Activated T-cell treated with anti-CD3 and anti-CD28 coated beads for 24 hours (primary cell): ENCODE measurements at places on chromosomes 1 and 21.
A peak's percentile ranks its signal among the peaks of the same experiment; 100 is the strongest.

DNA sequence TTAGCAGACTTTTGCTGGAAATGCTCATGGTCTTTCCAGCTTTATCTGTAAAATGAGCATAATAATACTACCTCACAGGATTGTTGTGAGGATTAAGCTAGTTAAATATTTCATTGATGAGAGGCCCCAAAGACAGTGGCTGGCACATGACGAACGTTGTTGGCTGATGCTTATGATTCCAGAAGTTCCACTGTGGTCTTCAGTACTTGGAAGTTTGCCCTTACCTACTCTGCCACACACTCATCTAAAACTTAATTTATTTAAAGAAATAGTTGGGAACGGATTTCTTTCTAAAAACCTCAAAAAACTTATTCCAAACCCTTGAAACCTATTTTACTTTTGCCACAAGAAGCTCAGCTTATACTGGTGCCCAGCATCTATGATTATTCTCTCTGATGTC lies 170.7 kb downstream of the DHRS3 start:
- DNase-seq = no peak

DNA sequence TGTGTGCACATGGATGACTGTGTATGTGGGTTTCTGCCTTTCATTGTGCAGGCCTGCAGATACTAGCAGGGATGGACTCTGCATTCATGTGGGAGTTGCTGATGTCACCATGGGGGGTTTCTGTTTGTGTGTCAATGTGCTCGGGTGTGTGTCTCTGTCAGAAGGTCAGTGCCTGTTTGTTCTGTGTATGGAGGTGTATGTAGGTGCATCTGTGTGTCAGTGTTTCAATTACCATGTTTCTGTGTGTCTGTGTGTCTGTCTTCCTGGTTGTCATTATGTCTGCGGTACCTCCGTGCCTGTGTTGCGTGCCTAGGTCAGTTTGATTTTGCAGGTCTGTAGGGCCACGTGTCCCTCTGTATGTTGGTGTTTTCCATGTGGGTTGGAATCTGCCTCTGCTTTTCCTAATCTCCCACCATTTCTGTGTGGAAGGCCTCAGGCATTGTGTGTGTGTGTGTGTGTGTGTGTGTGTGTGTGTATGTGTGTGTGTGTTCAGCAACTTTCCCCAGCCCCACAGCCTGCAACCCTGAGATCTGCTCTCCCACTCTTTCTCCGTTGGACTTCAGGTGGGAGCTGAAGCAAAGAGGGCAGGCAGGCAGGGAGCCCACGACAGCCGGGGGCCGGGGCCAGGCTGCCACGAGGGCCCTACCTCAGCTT lies 36.7 kb upstream of the WASF2 start:
- DNase-seq = no peak

DNA sequence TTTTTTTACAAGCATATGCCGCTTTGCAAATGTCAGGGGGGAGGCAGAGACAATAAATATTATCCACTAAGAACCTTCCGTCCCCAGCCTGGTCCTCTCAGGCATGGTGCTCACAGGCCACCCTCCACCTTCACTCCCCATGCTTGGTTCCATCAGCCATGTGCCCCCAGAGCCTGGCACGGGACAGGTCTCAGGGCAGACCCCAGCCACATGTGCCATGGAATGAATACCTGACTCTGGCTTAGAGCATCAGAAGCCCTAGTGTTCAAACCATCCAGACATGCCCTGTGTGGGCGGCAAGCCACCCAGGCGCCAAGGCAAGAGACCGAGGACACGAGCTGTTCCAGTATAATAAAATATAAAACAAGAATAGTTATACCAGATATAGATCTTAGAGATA lies 5.4 kb downstream of the LSS start:
- DNase-seq = no peak

GRCh38 chr21:27703791-27704190 lies 736.9 kb upstream of the ADAMTS5 start:
- no peak for DNase-seq

GRCh38 chr1:9350013-9350908 lies 57.6 kb downstream of the SPSB1 start:
- DNase-seq = no peak

DNA sequence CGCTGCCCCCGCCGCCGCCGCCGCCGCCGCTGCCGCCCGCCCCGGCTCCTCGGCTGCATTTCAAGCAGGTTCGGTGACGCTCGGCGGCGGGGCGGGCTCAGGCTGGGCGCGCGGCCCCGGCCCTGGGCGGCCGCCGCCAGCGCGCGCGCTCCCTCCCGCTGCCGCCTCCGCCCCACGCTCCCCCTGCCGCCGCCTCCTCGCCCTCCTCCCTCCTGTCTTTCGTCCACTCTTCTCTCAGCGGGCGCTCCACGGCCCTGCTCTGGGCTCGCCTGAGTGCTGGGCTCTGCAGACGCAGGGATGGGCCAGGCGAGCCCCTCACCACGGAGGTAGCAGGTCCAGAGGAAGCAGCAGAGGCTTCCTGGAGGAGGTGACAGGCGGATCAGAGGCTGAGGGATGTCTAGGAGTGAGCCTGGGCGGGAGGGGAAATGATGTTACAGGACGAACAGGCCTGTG lies at the start of gene LRP8:
Gene LRP8 (minus strand): TSS at position 62 of the 453 bp plus-strand sequence. CDS start 158 bp downstream, outside the sequence.
- peak; percentile 76 for DNase-seq

DNA sequence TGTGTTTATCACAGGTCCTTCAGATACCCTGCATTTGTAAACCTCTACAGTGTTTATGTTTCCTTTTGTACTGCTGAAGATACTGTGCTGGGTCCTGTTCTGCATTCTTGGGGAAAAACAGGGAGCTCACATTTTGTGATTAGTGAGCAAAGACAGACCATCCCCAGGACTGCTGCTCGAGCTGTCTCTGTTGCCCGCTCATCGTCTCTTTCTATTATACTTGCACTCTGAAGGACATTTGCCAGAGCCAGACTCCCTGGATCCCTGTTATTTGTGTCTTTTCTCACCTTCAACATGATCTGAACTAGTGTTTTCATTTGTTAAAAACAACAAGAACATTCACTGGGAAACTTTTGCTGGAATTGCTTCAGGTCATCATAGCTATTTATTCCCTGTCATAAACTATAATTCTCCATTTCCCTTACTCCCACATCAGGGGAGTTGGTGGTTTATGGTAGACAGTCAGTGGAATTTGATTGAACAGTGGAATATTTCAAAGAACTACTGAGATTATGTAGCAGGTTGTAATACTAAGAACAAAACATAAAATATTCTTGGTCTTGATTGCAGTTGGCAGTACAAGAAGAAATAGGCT lies 53.0 kb downstream of the PRRX1 start:
- no peak for DNase-seq

- DNase-seq = no peak
Measured at GRCh38 chr1:187527346-187527745, 698.6 kb downstream of the PLA2G4A start.

DNA sequence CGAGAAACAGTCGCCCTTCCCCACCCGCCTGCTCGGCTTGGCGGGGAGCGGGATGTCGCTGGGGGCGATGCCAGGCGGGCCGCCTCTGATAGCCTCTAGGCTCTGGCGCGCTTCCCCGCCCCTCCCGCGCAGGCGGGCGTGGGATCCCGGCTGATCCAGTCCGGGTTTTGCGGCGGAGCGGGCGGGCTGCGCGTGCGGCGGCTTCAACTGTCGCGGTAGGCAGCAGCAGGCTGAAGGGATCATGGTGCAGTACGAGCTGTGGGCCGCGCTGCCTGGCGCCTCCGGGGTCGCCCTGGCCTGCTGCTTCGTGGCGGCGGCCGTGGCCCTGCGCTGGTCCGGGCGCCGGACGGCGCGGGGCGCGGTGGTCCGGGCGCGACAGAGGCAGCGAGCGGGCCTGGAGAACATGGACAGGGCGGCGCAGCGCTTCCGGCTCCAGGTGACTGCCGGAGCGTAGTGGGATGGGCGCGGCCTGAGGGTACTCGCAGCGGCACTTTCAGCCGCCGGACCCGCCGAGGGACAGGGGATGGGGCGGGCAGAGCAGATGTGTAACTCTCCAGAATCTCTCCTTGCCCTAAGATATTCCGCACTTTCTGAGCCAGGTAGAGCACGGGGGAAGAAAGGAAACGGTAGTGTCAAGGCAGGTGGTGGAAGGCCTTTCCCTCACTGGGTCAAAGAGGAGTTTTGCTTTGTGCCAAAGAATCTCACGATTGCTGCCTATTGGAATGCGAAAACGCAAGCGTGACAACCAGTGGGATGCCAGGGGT lies at the start of gene FAAH:
Gene FAAH (plus strand): TSS at position 210 of the 764 bp plus-strand sequence. CDS start 32 bp downstream, at position 242.
- DNase-seq = peak; percentile 11

DNA sequence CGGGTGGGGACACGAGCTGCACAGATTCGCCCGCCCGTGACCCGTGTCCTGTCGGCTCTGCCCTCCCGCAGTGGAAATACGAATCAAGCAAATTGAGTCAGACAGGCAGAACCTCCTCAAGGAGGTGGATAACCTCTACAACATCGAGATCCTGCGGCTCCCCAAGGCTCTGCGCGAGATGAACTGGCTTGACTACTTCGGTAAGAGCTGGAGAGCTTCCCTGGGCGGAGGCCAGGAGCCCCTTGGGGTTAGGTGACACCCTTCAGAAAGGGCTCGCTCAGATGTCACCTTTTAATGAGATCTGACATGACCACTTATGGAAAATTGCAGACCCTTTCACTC lies 489 bp downstream of the CDCA8 start:
- DNase-seq = no peak

GRCh38 chr1:10712568-10713362 lies 83.7 kb downstream of the CASZ1 start:
- no peak for DNase-seq

DNA sequence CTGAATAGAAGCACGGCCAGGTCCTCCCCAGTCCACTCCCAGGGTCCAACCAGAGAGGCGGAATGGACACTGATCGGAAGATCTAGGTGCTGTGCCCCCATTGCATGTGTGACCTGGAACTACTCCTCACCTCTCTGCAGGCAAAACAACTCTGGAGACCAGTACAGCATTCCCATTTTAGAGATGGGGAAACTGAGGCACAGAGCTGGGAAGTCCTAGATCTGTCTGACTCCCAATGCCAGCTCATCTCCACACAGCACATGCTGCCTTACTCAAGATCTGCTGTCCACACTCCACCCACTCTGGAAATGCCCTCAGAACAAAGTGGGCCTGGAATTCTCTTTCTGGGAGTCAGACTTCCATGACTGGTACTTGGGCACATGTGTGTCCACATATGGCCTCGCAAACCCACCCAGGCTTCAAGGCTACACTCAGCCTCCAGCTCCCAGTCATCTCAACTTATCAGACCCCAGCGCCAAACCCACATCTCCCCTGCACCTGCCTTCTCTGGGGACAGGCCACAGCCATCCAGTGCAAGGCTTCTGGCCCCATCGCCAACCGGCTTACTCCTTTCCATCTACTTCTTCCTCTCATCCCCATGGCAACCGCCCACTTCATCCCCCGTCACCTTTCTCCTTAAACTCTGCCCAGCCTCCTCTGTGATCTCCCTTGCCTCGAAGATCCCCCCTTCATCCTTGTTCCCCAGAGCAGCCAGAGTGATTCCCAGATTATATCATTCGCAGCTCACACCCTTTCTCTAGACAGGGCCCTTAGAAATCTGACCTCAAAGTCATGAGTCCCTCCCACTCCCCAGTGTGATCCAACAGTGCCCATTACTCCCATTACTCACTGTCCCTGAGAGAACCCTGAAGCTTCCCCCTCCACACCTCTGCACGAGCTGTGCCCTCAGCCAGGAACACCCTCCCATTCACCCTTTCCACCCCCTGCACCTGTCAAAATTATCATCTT lies 2.7 kb downstream of the COL8A2 start:
- DNase-seq = no peak

DNA sequence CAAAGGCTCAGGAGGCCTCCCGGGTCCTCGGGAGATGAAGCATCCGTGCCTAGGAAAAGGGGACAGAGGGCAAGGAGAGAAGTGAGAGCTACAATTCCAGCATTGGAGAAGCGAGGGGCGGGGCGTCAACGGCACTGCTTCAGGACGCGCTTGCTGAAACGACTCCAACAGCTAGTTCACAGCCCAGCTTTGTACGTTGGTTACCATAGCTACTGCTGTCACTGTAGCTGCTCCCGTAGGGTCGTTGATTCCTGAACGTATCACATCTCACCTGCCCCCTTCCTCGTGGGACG lies 63.1 kb downstream of the TOR1AIP2 start:
- no peak for DNase-seq

DNA sequence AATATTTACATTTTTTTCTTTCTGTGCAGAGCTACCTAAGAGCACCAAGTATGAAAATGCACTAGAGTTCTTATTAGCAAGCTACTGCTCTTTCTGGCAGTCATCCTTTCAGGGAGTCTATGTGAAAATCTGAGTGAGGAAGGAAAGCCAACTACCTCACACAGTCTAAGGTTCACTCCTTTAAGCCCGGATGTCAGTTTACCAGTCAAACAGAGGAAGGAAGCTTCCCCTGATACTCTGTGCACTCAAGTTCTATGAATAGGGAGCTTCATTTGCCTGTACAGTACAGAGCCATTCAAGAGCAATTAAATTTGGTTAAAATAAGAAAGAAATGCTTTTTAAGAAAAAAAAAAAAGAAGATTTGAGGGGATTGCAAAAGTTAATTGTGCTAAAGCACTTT lies 6.9 kb downstream of the COL11A1 start:
- no peak for DNase-seq

GRCh38 chr21:17612023-17612564 lies 607 bp downstream of the BTG3 start:
- peak; percentile 17 for DNase-seq

DNA sequence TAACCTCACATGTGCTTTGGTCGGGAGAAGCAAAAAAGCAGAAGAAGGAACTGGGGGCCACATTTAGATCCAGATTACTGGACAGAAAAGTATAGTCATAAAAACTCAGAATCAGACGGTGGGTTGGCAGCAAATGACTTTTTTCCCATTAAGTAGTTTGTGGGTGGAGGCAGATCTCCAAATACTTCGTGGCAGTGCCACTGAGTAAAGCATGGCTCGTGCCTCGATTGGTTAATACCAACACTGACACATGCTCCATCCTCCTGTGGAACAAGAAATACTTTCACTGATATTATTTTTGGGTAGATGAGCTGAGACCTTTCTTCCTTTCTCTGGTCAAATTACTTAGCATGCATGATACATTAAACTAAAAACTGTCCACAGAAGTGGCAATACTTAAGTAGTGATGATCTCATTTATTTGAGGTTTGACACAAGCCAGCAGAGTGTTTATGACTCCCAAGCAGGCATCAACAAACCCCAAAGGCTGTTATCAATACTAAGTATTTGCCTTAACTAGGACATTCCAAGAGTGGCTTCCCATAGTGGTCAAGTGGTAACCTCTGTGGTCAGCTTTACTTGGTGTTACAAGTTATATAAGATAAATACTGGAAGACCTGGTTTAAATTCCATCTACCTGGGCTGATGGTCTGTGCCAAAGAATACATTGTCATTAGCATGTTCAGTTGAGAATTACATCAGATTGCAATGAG lies 500.0 kb upstream of the RUNX1 start:
- no peak for DNase-seq
